T-helper 1 cell (primary cell): ENCODE measurements at places on chromosomes 3 and 15.

DNA sequence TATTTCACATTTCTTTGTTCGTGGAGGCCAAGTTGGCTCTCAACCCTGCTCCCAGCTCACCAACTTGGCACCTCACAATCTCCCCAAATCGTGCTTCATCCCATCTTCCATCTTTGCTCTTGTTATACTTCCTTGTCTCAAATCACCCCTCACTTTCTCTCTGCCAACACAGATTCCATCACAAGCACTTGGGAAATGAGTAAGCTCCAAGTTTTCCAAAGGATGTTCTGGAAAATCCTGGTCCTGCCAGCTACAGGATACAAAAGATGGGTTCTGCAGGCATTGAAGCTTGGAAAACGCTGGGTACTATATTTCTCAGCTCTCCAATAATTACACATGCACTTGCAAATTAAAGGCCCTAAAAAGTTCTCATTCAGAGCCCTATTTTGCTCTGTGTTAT is 4.1 kb upstream of the TM4SF4 start:
- DNase-seq, result no peak

DNA sequence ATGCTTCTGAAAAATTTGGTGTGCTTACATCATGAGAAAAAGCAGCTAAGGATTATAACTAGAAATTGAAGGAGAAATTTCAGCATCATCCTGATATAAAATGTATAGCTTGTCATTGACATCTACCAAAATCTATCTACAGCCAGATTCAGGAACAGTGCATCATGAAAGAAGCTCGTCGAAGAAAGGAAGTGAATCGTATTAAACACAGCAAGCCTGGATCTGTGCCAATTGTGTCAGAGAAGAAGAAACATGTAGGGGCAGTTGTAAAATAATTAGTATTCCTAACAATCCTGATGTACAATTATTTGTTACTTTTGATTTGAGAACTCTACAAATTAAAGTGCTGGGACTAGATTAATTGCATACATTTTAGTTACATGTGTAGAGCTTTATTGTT is 37.2 kb downstream of the AP4E1 start:
- DNase-seq, result no peak

- DNase-seq, result no peak
Observed at GRCh38 chr3:50278123-50278879, 586 bp upstream of the LSMEM2 start.

DNA sequence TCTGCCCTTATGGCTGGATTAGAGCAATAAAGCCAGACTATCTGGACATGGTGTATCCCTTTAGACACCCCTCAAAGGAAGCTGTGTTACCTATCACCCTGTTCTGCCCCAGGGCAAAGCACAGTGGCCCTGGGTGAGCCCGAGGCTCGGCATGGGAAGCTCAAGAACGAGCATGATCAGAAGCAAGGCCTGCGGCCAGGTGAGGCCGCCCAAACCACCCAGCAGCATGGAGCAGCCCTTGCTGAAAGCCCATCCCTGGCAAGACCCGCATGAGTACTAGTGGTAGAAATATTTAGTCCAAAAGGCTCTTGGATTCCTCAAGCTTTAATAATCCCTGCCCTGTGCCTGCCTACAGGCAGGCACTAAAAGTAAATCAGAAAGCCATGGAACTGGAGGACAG is 261.1 kb downstream of the MEX3B start:
- no peak for DNase-seq
